ENCODE measurements at places on chromosomes 1 and 21.

DNA sequence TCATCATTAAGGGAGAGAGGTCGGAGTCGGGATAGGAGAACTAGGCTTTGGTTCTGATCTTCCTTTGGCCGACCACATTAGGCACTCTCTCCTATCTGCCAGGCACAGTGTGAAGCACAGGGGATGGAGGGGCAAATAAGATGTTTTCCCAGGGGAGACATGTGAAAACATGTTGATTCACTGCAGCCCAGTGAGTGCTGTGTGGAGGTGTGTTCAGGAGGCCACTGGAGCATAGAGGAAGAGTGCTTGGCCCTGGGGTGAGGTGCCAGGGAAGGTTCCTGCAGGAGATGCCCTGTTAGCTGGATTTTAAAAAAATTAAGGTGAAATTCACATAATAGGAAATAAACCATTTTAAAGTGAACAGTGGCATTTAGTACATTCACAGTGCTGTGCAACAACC lies 3.7 kb downstream of the VANGL2 start:
- no peak for DNase-seq

GRCh38 chr1:223363856-223364684 lies at the start of gene SUSD4:
Gene SUSD4 (minus strand): TSS chr1:223364176. CDS start chr1:223363425, 751 bp downstream.
- DNase-seq: peak; percentile 35

DNA sequence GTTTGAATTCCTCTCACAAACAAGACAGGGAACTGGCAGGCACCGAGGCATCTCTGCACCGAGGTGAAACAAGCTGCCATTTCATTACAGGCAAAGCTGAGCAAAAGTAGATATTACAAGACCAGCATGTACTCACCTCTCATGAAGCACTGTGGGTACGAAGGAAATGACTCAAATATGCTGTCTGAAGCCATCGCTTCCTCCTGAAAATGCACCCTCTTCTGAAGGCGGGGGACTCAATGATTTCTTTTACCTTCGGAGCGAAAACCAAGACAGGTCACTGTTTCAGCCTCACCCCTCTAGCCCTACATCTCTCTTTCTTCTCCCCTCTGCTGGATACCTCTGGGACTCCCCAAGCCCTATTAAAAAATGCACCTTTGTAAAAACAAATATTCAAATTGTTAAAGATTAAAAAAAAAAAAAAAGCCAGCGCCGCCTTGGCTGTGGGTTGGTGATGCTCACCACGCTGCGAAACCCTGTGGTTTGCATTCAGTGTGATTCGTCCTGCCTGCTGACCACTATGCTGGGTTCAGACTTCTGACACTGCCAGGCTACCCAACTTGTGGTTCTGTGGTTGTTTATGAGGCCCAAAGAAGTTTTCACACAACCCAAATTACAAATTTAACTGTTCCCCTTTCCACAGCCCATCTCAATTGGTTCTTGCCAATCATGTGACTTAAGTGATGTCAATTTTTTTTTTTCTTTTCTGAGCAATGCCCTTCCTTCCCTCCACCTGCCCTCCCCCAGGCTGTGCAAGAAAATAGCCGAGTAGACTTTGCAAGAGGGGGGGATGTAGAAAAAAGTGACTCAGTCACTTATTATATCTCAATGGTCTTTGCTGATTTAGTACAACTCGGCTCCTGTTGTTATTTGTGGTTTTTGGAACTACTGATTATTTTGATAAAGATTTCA lies at the start of gene RUNX1:
Gene RUNX1 (minus strand): TSS at position 597 of the 912 bp plus-strand sequence.
- DNase-seq: peak; percentile 94

GRCh38 chr1:46513536-46513935 lies 23.9 kb downstream of the DMBX1 start:
- no peak for DNase-seq

DNA sequence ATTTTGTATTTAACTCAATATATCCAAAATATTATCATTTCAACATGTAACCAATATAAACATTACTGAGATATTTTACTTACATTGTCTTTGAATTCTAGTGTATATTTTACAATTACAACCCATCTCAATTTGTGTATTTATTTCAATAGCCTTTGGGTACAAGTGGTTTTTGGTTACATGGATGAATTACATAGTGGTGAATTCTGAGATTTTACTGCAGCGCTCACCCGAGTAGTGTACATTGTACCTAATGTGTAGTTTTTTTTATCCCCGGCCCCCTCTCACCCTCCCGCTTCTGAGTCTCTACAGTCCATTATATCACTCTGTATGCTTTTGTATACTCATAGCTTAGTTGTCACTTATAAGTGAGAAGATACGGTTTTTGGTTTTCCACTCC lies 117.0 kb upstream of the GALNT2 start:
- no peak for DNase-seq

DNA sequence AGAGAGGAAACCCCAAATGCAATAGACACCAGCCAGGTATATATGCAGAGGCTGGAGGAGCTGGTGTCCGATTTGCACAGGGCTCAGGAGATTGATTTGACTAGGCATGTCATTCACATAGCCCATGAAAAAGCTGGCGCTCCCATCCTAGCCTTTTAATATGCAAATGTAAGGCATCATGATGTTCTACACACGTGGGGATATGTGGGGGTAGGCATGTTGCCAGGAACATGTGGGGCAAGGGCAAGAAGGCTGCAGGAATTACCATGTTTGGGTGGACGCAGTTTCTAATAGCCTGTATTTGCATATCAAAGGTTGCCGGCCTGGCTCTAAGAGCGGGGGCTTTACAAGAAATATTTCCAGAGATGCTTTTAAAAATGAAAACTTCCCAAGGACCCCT lies 11.7 kb upstream of the SH3GLB1 start:
- DNase-seq: no peak

DNA sequence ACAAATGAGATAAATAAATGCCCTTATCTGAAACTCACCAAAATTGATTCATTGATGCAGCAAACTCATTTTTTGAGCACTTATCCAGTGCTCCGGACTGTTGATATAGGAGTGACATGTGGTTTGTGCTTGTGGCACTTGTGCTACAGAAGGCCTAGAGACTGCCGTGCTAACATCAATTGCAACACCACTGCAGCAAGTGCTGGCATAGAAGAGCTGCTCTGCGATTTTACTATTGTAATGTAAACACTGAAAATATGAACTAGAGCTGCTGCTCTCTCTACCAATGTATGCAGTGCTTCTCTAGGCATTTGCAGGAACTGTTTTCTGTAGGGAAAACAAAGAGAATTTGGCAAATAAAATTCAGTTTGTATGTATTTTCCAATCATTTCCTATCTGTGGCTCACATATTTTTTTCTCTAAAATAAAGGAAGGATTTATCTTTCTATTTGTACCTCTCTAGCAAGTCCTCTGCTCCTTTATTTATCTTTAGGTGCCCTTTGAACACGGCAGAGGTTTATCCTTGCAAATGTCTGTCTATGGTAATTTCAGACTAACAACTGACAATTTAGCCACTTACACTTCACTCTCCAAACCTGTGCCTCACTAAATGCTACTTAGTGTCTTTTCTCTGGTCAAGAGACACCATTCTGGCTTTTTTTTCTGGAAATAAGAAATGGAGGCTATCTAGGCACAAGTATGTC lies 409.5 kb upstream of the ADGRL2 start:
- DNase-seq: no peak

DNA sequence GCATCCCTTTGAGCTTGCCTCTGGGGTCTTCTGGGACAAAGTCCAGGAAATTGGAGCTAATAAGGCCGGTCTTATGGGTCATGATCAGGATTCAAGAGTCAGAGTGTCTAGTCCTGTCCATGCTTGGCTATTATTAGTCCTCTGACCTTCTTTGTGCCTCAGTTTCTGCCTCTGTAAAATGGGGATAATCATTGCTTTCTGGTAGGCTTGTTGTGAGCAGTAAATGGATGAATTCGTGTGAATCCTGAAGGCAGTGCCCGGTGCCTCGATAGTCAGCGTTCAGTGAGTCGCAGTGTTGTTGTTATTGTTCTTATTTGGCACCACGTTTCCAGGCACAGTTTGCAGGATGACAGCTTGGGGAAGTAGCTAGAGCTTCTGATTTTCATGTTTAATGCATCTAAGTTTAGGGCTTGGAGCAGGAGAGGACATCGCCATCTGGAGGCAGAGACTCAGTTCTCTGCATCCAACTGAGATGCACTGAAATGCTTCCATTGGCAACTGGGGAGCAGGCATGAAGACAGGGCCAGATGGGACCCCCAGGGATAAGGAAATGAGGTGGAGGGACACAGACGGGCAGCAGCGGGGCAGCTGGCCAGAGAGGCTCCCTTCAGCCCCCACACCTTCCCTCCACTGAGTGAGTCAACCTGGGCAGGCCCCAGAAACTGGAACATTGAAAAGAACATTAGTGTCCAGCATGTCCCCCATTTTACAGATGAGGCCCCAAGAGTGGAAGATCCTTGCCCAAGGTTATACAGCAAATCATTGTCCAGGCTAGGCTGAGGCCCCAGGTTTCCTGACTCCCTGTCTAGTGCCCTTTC lies 160.3 kb downstream of the PTPRU start:
- no peak for DNase-seq

GRCh38 chr1:157142765-157143423 lies 4.7 kb upstream of the ETV3 start:
- no peak for DNase-seq
